Suppressor macrophage treated with lipopolysaccharide for 1 hour (primary cell): ENCODE measurements at places on chromosomes 7 and 10.

DNA sequence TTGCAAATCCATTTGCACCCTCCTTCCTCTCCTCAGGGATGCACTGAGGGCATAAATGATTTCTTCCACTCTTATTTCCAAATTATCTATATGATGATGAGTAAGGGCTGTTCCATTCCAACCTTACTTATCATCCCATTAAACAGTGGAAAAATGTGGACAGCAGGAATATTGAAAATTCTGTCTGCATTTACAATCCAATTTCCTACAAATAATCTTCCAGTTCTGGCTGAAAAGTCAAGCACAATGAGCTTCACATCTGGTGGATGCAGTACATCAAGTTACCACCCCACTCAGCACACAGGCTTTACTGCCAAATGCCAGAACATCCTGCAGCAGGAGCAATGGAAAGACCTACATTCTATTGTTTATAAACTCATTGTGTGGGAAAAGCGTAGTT lies 345.0 kb upstream of the STEAP1 start:
- DNase-seq = no peak

DNA sequence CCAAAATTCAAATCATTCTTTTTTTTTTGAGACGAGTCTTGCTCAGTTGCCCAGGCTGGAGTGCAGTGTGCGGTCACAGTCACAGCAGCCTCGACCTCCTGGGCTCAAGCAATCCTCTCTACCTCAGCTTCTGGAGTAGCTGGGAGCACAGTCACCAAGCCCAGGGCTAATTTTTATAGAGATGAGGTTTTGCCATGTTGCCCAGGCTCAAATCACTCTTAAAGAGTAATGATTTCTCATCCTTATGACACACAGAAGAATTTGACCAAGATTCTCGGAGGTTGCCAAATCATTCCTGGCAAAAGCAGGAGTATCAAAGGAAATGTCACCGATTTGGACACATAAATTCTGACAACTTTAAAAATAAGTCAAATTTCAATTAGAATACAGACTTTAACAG lies 39.1 kb downstream of the SIRT1 start:
- no peak for DNase-seq

GRCh38 chr10:20228729-20229128 lies 412.5 kb downstream of the PLXDC2 start:
- DNase-seq = no peak

DNA sequence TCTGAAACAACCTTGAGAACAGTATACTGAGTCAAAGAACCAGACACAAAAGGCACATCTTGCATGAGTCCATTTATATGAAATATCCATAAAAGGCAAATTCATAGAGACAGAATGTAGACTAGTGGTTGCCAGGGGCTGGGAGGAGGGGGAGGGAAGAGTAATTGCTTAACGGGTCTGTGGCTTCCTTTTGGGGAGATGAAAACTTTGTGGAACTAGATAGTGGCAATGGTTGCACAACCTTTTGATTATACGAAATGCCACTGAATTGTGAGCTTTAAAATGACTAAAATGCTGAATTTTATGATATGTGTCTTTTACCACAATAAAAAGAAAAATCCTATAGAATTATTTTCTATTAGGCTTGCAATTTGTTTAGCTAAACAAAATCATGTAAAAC lies 16.8 kb downstream of the ADRB1 start:
- no peak for DNase-seq

DNA sequence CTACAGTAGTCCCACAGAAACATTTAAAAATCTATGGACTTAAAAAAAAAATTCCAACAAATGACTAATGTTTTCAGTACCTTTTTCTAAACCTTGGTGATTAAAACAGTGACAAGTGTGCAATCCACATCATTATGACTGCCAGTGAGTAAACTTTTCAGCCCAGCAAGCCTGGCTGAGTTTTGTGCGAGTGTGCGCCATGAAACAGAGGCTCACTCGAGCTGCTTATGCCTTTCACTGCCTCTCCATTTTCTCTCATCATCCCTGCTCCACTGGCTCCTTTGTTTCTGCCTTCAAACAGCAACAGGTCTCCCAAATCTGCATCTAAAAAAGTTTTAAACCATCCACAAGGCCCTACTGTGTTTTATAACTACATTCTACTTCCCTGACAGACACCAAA lies 105.8 kb downstream of the USP6NL start:
- DNase-seq = no peak

- DNase-seq = peak; percentile 77
Measured at GRCh38 chr10:29634764-29635625, at the start of gene SVIL. TSS of gene SVIL (minus strand) at chr10:29634971. CDS start at chr10:29555058, 79,913 bp downstream.

DNA sequence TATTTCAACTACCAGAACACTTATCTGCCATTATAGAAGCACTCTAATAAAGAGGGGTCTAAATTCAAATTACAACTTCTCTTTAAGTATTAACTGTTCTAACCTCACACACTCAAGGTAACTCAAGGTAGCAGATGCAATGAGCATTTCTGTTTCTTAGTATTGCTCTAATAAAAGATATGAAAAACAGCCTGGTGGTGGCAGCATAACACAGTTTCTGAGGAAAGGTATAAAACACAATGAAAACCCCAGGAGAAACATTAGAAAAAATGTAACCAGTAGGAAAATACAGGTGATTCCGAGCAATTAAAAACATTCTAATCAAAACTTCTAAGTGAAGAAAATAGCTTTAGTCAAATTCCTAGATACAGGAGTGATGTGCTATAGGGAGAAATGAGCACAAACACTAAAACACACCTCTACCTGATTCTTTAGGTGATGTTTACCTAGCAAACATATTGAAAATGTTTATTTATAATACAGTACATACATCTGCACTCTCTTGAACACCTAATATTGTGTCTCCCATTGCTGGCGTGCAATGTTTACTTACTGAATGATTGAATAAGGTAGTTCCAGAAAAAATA lies 3.5 kb downstream of the MKRN1 start:
- peak; percentile 74 for DNase-seq

- no peak for DNase-seq
Measured at GRCh38 chr7:111091593-111092358, 849 bp downstream of the LRRN3 start.

- no peak for DNase-seq
Measured at GRCh38 chr10:17428351-17429097, 25.9 kb downstream of the ST8SIA6 start.

- DNase-seq = peak; percentile 17
Measured at GRCh38 chr10:117860823-117861222, 185.9 kb downstream of the RAB11FIP2 start.

- DNase-seq = no peak
Measured at GRCh38 chr10:59942556-59942955, 36.2 kb upstream of the CCDC6 start.
